ENCODE measurements at places on chromosomes 16 and 17.

GRCh38 chr17:78127239-78127887 lies 1.2 kb downstream of the TMC6 start:
- DNase-seq: no peak

- DNase-seq: no peak
These were observed 35.8 kb downstream of the LITAF start for GRCh38 chr16:11550791-11551498.

- no peak for DNase-seq
These were observed 92.9 kb upstream of the CHMP6 start for GRCh38 chr17:80898716-80899115.

DNA sequence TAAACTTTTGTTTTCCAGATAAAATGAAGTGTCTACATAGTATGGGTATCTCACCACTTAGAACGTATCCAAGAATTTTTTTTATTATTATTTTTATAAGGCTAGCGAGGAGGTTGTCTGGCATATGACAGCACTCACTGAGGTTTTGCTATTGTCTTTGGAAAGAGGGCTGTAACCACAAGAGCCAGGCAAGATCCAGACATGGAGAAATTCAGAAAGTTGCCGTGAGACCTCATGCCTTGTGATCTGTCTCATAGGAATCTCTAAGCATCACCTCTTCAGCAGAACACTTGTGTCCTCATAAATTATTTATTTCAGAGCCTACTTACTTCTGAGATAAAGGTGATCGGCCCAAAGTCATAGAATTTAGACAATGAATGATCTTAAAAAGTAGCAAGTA lies 410.8 kb downstream of the CDH11 start:
- DNase-seq: no peak

GRCh38 chr17:81379523-81379942 lies 15.7 kb upstream of the BAHCC1 start:
- peak; percentile 26 for DNase-seq

GRCh38 chr17:35879773-35880654 lies at the start of gene CCL5:
TSS of gene CCL5 (minus strand) at chr17:35880360.
- DNase-seq: no peak

- no peak for DNase-seq
These were observed 688.2 kb upstream of the KIF2B start for GRCh38 chr17:53134548-53134947.

GRCh38 chr16:79943736-79944135 lies 343.2 kb upstream of the MAF start:
- no peak for DNase-seq

DNA sequence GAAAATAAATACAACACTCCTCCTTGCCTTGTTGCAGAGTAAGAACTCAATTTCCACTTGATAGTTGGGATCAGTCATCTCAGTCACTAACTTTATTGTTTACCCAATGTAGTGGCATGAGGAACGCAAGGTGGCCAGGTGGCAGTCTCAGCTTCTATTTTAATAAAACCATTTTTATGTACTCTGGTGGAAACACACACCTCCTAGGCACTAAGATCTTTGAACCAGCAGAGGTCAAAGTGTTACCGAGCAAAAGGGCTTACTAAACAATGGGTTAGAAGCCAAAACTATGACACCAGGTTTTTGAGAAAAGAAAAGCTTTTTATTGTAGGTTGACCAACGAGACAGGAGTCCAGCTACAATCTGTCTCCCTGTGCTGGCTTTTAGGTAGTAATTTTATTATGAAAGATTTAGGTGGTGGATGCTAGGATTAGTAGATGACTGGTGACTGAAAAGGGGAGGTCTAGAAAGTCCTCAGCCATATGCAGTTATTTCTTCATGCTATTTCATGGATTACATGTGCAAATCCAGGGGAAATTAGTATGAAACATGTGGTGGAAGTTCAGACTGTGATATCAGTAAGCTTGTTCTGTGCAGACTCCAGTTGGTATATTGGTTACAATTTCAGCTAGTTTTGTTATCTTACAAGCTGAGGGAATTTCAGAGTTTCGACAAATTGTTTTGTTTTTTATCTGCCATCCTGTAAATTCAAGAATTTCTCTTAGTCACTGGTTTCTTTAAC lies 122.3 kb downstream of the PCTP start:
- no peak for DNase-seq

- DNase-seq: no peak
These were observed 2.4 kb downstream of the EVI2A start for GRCh38 chr17:31318851-31319661.

DNA sequence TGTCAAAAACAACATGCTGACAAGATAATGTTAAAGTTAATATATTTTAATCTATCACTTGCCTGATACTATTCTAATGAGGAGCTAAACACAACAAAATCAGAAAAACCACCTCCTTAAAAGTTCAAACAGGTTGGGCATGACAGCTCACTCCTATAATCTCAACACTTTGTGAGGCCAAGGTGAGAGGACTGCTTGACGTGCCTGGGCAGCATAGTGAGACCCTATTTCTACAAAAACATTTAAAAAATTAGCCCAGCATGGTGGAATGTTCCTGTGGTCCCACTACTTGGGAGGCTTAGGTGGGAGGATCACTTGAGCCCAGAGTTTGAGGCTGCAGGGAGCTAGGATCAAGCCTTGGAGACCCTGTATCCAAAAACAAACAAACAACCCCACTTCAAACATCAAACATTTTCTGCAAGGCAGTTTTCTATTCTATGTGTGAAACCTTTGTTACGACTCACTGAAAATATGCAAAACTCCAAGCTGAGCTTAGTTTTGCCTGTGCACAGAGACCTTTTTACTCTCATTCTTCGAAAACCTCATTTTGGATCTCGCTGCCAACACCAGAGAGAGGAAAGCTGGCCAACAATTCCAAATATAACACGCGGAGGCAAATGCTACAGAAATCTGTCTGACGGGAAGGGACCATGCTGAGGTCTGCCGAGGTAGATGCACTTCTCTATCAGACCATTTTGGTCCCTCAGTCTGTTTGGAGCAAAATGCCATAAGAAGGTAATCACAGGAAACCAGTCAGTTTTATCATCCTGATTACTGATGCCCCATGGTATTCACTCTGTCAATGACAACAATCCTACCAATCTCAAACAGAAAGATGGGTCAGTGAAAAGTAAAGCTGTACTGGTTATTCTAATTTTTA lies 6.2 kb downstream of the PHF12 start:
- no peak for DNase-seq

GRCh38 chr17:82247182-82247823 lies 18.5 kb downstream of the SLC16A3 start:
- DNase-seq: no peak

DNA sequence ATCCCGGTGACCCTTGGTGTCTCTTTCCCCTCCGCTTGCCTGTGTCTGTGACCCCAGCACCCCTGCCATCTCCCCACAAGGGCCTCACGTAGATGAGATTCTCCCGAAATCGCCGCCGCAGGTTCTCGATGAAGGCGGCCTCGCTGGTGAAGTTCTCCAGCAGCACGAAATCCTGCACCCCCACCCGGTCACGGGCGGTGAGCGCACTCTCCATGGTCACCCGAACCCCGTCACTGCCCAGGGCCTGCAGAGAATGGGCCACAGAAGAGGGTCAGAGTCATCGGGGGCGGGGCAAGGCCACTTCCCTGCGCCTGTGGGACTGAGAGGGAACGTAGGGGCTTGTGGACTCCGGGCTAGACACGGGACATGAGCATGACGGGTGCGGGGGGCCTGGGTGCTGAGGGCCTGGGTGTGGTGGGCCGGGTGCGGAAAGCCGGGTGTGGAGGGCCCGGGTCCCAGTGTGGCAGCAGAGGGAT lies 8.4 kb downstream of the MYO1C start:
- no peak for DNase-seq

DNA sequence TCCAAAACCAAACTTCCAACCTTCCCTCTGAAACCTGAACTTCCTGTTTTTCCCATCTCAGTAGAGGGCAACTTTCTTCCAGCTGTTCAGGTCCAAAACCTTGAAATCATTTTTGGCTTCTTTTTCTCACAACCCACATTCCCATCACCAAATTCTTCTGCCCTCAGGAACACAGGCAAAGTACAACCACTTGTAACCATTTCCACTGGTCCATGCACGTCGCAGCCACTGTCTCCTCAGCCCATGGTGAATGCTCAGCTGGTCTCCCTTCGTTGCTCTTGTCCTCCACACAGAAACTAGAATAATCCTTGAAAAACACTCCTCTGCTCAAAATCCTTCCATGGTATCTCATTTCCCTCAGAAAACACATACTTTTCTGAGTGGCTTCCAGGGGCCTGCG lies 3.7 kb upstream of the ADAT1 start:
- DNase-seq: no peak

DNA sequence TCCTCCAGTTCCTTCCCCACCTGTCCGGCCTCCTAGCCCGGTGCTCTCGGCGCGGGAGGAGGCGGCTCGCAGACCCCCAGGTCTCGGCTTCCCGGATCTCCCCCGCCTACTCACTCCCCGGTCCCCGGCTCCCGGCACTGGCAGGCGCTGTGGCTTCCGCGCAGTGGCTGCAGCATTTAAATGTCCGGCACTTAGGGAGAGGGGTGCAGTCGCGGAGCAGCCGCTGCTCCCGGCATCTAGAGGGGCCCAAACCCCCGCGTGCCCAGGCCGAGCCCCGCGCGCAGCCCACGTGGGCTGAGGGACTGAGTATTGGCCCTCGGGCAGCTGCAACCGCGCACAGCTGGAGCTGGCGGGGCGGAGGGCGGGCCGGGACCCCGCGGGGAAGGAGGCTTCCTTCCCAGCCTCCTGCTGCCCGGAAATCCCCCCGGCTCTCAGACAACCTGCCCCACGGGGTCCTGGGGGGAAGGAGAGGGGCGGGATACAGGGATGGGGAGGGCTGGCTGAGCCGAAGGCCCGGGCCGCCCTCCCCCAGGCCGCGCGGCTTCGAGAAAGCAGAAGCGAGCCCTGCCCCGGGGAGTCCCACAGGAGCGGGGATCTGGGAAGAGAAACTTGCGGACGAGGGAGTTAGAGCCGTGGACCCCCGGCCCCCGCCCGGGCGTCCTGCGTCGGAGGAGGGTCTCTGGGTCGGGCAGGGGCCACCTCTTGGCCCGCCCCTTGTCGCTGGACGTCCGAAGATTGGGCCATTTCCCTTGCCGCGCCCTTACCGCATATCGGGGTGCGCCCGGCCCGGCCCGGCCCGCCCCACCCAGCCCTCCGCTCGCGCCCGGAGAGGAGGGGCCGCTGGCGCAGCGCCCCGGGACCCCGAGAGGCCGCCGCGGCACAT lies at the start of gene MMP25:
TSS of gene MMP25 (plus strand) at position 804 of the 883 bp plus-strand sequence. CDS start 357 bp downstream, outside the sequence.
- DNase-seq: peak; percentile 41

DNA sequence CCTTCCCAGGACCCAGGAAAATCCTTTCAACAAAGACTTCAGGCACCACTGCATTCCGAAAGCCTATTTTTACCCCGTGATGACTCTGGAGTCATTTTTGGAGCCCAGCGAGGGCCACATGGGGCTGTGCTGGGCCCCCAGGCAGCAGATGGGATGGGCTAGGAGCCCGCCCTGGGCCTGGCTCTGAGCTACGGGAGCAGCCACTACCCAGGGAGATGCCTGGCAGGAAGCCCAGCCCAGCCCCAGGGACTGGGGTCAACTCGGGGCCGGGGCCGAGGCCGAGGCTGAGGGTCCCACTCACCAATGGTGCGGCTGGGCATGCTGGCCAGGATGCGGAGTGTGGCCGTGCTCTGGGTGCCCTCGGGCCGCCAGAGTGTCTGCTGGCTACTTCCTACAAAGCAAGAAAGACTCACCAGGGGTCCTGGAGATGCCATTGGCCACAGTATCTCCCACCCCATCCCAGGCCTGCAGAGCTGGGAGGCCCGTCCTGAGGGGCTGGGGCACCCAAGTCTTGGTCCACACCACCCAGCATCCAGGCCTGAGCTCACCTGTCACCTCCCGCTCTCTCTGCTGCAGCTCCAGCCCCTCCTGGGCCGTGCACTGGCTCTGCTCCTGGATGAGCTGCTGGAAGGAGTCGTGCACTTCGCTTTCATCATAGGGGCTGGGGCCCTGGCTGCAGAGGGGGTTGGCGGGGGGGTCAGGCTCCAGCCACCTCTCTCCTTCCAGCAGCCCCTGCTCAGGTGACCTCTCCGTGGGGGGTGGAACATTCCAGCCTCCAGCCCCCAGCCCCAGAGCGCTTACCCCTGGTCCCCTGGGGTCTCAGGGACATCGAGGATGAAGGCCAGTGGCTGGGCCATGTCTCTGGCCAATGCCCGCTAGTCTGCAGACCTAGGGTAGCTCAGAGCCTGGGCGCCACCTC lies 2.3 kb downstream of the TMC6 start:
- no peak for DNase-seq

DNA sequence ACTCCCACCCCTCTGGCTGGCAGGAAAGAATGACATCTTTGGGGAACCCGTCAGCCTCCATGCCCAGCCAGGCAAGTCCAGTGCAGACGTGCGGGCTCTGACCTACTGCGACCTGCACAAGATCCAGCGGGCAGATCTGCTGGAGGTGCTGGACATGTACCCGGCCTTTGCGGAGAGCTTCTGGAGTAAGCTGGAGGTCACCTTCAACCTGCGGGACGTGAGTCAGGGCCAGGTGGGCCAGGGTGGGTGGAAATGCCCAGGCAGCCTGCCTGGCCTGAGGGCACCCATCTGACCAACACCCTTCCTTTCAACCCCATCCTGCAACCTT lies 8.1 kb upstream of the DCAF7 start:
- no peak for DNase-seq

DNA sequence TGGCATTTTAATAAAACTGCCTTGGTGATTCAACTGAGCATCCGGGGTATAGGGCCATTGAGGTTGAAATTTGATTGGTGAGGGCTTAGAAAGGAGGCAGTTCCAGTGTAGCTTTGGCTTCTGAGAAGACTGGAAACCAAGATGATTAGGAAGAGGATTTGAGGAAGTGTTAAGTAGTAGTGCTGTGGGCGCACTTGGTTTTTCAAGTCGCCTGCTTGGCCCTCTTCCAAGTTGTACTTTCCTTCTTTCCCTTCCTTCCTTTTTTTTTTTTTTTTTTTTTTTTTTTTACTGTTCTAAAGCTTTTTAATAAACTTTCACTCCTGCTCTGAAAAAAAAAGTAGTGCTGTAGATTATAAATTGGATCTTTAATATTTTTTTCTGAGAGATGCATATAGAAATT lies 320.5 kb downstream of the UTP18 start:
- DNase-seq: no peak

DNA sequence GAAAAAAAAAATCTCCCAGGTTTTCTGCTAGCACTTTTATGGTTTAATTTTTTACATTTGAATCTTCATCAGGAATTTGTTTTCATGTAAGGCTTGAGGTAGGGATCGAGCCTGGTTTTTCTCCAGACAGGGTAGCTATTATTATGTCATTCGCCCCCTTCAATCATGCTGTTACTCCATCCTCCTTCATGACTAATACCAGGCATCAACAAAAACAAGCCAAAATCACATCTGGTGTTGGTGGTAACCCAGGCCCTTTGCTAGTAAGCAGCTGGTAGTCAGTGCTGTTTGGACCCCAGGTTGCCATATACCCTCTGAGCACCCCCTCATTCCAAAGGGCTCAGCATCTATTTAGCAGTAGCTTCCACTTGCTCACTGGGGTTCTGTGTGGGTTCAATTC lies 29.5 kb downstream of the DRC3 start:
- no peak for DNase-seq

DNA sequence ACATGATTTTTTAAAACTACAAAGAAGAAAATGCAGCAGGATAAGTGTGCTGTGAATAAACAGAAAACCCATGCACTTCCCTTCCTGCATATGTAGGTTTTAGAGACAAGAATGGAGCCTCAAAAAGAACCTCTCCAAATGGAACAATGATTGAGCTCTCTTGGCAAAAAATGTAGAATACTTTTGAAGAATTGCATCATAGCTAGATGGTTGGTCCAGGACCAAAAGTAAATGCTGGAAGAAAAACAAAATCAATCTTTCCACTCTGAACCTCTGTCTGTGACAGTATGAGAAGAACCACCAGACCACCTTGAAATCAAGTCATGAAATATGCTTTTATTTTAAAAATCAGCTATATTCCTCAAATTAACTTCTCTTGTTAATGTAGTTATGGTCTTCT lies 17.5 kb downstream of the HELZ start:
- DNase-seq: no peak
